ENCODE measurements at places on chromosomes 16 and 17.

DNA sequence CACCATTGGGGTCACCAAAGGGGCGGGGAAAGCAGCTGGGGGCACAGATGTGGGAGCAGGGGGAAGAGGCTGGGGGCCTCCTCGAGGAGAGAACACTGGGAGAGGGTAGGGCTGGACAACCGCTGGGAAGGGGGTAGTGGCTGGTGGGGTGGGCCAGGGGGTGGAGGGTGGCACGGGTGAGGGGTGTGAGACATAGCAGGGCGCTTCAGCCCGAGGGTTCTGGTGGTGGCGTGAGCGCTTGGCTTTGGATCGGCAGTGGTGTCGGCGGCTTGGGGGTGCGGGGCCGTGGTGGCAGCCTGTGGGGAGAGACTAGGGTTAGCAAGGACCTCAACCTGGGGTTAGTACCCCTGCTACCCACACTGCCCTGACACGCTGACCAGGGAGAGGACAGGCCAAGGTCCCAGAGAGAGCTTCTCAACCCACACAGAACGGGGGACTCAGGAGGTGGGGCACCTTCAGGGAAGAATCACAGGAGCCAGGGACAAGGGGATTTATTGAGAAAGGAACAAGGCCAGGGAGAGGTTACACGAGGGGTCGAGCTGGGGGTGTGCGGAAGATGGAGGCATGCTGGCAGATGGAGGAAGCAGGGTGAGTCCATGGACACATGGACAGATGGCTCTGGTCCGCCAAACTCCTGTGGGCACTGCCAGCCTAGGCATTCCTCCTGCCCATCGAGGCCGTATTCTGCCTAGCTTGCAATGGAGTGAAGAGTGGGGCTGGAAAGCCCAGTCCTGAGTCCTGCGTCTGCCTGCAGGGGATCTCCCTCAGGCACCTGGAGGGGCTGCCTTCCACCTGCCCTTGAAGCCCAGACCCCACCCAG is 8.4 kb downstream of the PER1 start:
- no peak for ATAC-seq

DNA sequence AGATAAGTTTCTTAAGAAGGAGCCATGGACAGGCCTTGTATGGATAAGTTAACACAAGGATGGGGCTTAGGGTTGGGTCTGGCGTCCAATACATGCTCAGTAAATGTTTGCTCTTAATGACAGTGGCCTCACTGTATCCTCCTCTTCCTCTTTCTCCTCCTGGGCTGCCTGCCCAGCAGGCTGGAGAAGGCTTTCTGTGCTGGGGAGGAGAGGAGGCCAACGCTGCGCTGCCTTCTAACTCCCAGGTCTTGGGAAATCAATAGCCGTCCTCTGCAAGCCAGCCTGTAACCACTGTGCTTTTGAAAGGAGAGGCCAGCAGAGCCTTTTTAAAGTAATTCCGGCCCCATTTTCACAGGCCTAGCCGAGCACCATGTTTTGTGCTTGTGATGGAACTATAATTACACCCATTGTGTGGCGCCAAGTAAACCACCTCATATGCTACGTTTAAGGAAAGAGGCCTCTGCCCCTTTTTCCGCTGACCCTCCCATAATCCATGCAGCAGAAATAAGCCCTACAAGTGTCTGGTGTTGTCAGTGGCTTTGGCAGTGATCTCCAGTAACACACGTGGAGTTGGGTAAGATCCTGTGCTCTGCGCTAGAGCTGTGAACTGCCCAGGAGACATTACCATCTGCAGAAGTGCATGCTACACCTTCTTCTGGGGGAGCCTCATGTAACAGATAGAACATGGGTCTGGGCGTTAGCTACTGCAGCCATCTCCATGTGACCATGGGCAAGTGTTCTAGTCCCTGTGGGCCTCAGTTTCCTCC is 368.2 kb downstream of the SNX29 start:
- ATAC-seq, result no peak

- ATAC-seq, result peak; percentile 76
These were observed 18.2 kb downstream of the RAB40C start for GRCh38 chr16:608019-608418.

DNA sequence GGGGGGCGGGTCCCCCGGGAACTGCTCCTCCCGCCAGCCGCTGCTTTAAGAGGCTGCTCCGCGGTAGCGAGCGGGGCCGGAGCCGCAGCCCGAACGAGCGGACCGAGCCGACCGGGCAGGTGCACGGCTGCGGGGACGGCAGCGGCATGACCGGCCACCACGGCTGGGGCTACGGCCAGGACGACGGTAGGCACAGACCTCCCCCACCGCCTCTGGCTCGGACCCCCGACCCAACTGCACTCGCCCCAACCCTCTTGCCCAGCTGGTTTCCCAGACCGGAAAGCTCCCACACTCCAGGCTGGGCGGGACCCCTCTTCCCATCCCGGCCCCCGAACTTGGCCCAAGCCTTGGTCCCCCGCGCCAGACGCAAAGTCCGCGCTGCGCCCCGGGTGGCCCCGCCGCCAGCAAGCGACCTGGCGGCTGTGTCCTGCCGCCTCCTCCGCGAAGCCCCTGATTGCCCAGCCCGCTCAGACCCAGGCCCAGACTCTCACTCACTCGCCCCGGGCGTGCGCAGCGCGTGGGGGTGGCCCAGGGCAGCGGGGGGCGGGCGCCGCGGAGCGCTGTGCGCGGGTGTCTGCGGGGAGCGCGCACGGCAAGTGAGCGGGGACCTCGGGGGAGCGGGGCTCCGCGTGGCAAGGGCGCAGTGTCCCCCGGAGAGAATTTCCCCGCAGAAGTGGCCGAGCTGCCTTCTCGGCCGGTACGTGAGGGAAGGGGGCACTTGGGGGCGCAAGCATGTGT is at the start of gene CA7:
Gene CA7, plus strand, starts transcription at position 73 of the 738 bp plus-strand sequence. Its CDS starts 74 bp downstream, at position 147.
- ATAC-seq, result no peak

GRCh38 chr17:63438092-63439051 is 7.7 kb downstream of the CYB561 start:
- ATAC-seq, result no peak

- ATAC-seq, result no peak
These were observed 780.8 kb upstream of the CDH8 start for GRCh38 chr16:62816971-62817519.

DNA sequence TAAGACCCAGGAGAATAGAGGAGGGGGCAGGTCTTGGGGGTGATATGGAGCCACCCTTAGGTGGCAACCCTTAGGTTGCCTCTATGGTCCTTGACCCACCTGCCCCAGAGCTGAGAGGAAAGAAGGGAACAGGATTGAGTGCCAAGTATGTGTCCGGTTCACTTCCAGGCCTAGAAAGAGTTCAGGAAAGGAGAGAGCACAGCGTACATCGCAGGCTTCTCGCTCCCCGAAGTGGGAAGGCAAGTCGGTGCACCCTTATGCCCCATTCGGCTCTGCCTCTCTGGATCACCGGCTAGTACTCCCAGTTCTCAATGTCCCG is 631 bp downstream of the SP6 start:
- ATAC-seq, result no peak

GRCh38 chr16:73447846-73448245 is 399.9 kb upstream of the ZFHX3 start:
- ATAC-seq, result no peak

GRCh38 chr16:81627024-81627423 is 152.1 kb upstream of the PLCG2 start:
- no peak for ATAC-seq

GRCh38 chr16:19186408-19186807 is 18.4 kb downstream of the SYT17 start:
- no peak for ATAC-seq

DNA sequence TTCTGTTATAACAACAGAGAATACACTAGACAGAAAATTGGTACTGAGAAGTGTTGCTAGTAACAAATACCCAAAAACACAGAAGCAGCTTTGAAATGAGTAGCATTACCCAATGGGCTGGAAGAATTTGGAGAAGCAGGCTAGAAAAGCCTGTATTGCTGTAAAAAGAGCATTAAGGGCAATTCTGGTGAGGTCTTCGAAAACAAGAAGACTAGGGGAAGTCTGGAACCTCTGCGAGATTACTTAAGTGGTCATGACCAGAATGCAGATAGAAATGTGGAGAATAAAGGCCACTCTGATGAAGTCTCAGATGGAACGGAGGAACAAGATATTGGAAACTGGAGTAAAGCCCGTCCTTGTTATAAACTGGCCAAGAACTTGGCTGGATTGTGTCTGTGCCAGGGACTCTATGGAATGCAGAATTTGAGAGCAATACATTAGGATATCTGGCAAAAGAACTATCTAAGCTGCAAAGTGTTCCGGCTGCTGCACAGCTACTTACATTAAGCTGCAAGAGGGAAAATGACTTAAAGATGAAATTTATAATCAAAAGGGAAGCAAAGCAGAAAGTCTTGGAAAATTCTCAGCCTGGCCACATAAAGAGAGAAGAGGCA is 44.9 kb upstream of the PEMT start:
- ATAC-seq, result no peak

DNA sequence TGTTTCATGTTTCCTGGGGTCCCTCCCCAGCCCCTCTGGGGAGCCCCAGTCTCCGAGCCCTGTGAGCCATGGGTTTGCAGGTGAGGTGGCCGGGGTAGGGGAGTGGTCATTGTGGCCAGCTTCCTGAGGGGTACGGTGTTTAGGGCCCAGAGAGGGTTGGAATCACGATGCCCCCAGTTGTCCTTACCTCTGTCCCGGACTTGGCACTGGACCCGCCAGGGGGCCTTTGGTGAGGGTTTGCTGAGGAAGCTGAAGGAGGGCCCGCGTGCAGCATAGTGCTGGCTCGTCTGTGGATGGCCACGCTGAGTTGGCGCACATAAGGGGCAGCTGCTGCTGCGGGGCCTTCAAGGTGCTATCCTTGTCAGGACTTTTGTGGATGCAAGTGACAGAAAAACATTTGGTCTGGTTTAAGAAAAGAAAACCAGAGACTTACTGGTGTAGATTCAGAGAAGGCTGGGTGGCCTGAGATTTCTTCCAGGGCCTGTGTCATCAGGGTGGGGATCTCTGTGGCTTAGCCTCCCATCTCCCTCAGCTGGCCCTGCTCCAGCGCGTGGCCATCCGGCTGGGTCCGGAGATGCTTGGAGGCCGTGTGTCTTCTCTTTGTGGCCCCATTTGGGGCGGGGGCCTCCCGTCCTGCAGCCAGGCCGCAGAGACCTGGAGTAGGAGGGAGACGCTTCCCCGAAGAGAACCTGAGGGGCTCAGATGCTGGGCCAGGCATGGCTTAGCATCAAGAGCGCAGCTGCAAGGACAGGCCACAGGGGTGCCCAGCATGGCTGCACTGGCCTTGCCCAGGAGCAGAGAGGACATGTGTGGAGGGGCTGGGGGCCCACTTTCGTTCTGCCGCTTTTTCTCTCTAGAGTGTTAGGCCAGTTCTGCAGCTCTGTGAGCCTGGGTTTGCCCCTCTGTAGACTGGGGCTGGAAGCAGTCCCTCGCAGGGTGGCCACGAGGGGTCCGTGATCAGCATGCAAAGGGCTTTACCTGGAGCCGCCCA is 33.7 kb upstream of the NUDT16L1 start:
- no peak for ATAC-seq

GRCh38 chr17:47281216-47281615 is 27.6 kb downstream of the ITGB3 start:
- ATAC-seq, result no peak

DNA sequence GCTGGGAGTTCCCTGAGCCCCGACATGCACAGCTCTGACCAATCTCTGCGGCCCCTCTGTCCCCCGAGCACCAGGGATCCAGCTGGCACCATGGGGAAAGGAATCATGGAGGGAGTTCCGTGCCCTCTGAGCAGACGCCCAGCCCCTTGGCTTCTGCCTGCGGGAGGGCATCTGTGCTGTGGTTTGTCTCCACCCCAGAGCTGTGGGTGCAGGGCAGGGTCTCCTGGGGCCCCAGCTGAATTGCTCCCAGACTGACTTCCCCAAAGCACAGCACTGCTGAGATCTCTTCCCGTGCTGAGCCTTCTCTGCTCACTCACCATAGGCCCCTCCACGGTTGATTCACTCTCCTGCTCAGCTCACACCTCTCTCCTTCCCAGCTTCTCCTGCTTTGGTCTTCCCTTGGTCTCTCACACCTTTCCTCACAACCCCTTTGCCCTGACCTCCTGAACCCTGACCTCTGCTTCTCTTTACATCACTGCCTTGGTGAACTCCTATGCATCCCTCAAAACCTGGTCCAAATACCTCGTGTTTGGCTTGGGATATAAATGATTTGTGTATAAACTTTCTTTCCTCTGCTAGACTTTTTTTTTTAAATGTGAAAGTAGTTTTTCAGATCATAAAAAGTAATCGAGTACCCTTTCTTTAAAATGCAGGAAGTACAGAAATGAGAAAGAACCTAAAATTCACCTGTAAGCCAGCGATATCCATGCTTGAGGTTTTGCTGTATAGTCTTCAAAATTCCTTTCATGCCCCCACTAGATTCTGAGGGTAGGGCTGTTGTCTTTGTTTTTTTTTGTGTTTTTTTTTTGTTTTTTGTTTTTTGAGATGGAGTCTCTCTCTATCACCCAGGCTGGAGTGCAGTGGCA is 265.3 kb downstream of the SEC14L1 start:
- peak; percentile 73 for ATAC-seq
